ENCODE measurements at places on chromosomes 5 and 9.

GRCh38 chr5:86118542-86118941, 499.2 kb upstream of the COX7C start:
- no peaks in the 10 kb centered on the region for H3K27me3 ChIP-seq
- no peak overlapping the region for H3K27ac ChIP-seq
- no peak for DNase-seq
- H3K4me1 ChIP-seq = no peaks in the 10 kb centered on the region
- no peak overlapping the region for H3K4me3 ChIP-seq
- no peaks in the 10 kb centered on the region for H3K36me3 ChIP-seq

- no peak overlapping the region for H3K27ac ChIP-seq
- H3K36me3 ChIP-seq = no peaks in the 10 kb centered on the region
- no peak overlapping the region for H3K4me3 ChIP-seq
- H3K27me3 ChIP-seq = no peaks in the 10 kb centered on the region
- peaks cover 20% of the 10 kb centered on the region for H3K4me1 ChIP-seq
- DNase-seq = no peak
Measured at GRCh38 chr5:57327561-57328367, 153.9 kb downstream of the GPBP1 start.

DNA sequence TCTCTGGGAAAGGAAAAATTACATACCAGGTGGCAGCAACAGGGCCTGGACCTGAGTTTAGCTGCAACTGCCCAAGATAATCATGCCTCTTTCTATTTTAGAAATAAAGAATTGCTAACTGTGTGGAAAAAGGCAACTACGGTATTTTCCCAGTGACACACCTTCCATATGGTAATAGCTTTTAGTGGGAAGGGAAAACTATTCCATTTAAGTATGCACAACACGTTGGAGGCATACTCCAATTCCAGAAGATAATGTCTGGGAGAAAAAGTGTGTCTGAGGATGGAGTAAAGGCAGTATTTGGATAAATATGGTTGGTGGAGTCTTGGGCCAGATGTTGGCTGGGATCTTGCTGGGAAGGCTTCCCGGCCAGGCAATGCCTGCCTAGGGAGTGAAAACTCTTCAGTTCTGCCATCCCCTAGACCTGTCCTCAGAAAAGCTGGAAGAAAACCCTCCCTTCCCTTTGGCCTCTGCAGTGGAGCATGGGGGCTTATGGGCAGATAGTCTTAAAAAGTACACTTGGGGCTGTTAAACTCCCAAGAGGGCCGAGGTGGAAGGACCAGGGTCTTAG, 40.6 kb downstream of the SH3PXD2B start:
- H3K4me1 ChIP-seq = peaks cover 81% of the 10 kb centered on the region
- no peaks in the 10 kb centered on the region for H3K36me3 ChIP-seq
- no peak overlapping the region for H3K4me3 ChIP-seq
- no peaks in the 10 kb centered on the region for H3K27me3 ChIP-seq
- no peak for DNase-seq

DNA sequence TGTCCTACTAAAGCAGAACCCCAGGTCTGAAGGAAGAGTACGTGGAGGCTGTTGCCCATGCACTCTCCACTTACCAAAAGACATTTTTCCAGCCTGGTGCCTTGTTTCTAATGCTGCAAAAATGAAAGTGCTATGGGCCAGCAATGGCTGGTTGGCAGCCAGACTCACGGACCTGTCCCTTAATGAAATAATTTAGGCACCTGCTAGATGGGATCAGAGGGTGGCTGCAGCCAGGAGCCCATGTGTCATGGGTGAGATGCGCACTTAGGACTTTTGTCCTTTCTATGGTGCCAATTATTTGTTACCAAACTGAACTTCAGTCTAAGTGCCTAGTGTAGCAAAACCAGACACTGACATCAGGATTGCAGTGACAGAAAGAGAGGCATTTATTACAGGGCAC, 276.3 kb downstream of the YTHDC2 start:
- H3K4me1 ChIP-seq = no peaks in the 10 kb centered on the region
- H3K4me3 ChIP-seq = no peak overlapping the region
- H3K27me3 ChIP-seq = no peaks in the 10 kb centered on the region
- no peak for DNase-seq
- no peaks in the 10 kb centered on the region for H3K36me3 ChIP-seq
- no peak overlapping the region for H3K27ac ChIP-seq

- no peaks in the 10 kb centered on the region for H3K36me3 ChIP-seq
- H3K27me3 ChIP-seq = no peaks in the 10 kb centered on the region
- no peak for DNase-seq
- H3K27ac ChIP-seq = no peak overlapping the region
- H3K4me3 ChIP-seq = no peak overlapping the region
Measured at GRCh38 chr9:109781541-109782197, 1.7 kb downstream of the PALM2AKAP2 start.

DNA sequence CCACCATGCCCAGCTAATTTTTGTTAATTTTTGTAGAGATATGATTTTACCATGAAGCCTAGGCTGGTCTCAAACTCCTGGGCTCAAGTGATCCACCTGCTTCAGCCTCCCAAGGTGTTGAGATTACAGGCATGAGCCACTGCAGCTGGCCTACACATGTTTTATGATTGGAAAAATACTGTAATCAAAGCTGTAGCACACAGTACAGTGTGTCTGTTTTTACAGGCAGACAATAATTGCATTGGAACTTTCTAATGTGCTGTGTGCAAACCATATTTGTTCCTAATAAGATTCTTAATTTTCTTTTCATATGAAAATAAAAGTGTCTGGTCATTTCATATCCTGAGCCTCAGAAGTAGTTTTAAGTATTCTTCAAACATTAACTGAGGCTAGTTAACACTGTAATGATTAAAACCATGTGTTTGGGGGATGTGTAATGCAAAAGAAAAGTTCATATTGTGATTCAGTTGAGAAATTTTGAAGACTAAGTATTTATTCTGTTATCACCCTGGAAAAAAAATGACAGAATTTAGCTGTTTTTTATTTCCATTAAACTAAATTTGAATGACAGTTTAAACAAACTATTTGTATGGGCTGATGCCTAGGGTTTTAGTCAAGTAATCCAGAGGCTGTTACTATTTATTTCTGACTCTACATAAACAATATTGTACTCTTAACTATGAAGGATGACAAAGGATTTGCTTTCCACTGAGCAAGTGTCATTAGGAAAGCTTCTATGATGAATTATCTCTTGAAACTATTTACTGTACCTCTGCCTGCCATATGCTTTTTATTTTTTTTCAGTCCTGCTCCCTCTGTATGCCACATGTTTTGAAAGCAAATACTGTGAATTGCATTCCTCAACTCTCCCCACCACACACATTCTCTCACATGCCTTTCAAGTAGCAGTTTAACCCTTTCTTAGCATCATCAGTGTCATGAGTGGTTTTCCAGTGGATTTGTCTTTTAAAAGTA, 111.5 kb downstream of the MTREX start:
- H3K27ac ChIP-seq = peak overlapping the region; percentile 39
- DNase-seq = no peak
- H3K4me1 ChIP-seq = peaks cover 54% of the 10 kb centered on the region
- H3K27me3 ChIP-seq = no peaks in the 10 kb centered on the region
- H3K36me3 ChIP-seq = no peaks in the 10 kb centered on the region

GRCh38 chr9:132193227-132194124, 31.6 kb downstream of the NTNG2 start:
- DNase-seq = no peak
- no peak overlapping the region for H3K4me3 ChIP-seq
- H3K27ac ChIP-seq = no peak overlapping the region

GRCh38 chr9:126488310-126488709, 125.4 kb upstream of the LMX1B start:
- no peak overlapping the region for H3K4me3 ChIP-seq
- no peaks in the 10 kb centered on the region for H3K36me3 ChIP-seq
- no peak overlapping the region for H3K27ac ChIP-seq
- DNase-seq = no peak
- no peaks in the 10 kb centered on the region for H3K27me3 ChIP-seq

GRCh38 chr5:141421489-141421855, 621 bp downstream of the PCDHGA11 start:
- H3K27me3 ChIP-seq = no peaks in the 10 kb centered on the region
- peaks cover 20% of the 10 kb centered on the region for H3K4me1 ChIP-seq
- DNase-seq = no peak
- H3K36me3 ChIP-seq = no peaks in the 10 kb centered on the region
- H3K4me3 ChIP-seq = peak overlapping the region; percentile 38
- no peak overlapping the region for H3K27ac ChIP-seq

- no peak overlapping the region for H3K4me3 ChIP-seq
- H3K4me1 ChIP-seq = no peaks in the 10 kb centered on the region
- DNase-seq = no peak
- H3K27ac ChIP-seq = no peak overlapping the region
Measured at GRCh38 chr9:85730916-85731630, 10.7 kb downstream of the AGTPBP1 start.

All from tibial nerve (tissue), 4 donors.